Activated naive CD4-positive, alpha-beta T cell treated with anti-CD3 and anti-CD28 coated beads, Interleukin-2, amount 10 ng/mL, durations not matched to agents 5 hours and 36 hours (primary cell): ENCODE measurements at places on chromosomes 16 and 17. TPM values are rescaled to one million over a fixed set of nuclear protein-coding genes. Genes with fewer than 3 reads are reported as not detected.

The MAP2K6 gene
- total RNA-seq = 8.5 TPM

The ZNF629 gene
- total RNA-seq = 2.6 TPM

The MYH3 gene
- total RNA-seq = 4.4 TPM

The LPCAT2 gene
- total RNA-seq = not detected

The EPX gene
- not detected for total RNA-seq

The MT4 gene
- not detected for total RNA-seq

The HIRIP3 gene
- 34.6 TPM for total RNA-seq

The POLR2C gene
- total RNA-seq = 48.3 TPM

The HBM gene
- total RNA-seq = not detected

The SRL gene
- total RNA-seq = not detected

The HASPIN gene
- 19.0 TPM for total RNA-seq

The IL17C gene
- total RNA-seq = 0.25 TPM

The ABCC3 gene
- not detected for total RNA-seq

The MT1H gene
- not detected for total RNA-seq
